SW 1271 (cell line): ENCODE measurements at places on chromosomes 3 and 15.

DNA sequence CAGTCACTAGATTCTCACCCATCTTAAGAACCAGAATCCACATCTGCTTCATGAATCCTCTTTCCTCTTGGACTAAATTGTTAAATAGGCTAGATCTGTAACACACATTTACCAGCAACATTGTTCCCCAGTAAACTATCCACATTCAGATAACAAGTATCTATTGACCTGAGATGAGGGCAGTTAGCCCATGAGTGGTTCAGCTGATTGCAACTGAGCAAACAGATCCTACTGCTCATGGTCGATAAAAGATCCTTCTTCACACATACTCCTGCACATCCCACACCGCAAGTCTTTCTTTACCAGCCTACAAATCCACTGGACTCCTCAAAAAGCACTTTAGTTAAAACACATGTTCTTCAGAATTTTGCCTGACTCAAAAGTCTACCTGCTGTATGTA is 59.2 kb downstream of the UACA start:
- no peak for DNase-seq

DNA sequence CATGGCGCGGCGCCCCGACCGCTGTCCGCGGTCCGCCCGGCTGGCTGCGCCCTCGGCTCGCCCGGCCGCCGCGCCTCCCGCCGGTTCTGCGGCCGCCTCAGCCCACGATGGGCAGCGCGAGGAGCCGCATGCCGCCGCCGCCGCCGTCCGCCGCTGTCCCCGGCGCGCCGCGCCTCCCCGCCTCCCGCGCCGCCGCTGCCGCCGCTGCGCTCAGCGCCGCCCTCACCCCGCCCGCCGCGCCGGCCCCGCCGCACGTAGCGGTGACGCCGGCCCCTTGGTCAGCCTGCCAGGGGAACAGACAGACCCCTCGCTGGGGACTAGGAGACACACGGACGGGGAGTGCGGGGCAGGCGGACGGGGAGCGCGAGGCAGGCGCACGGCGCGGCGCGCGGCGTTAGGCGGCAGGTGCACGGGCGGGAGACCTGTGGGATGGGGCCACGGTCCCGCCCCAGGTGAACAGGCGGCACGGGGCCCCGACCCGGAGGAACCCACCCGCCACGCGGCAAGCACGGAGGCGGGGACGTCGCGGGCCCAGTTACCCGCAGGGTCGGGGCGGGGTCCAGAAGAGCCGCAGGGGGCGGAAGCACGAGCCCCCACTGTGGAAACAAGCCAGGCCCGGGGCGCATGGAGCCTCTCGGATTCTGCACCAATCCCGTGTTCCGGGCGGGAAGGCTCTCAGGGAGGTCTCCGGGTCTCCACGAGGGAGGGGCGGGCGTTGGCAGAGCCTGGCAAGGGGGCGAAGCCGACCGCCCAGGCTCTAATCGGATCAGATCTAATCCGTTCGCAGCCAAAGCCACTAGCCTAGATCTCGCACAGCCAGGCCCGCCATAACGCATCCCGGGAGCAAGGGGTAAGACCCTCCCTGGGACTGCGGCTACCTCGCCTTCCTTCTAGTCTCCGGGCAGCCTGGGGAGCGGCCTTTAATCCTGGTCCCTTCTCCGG is at the start of gene CSPG5:
CSPG5 (minus strand) TSS at position 175 of the 942 bp plus-strand sequence; CDS start at position 3, 172 bp downstream.
- DNase-seq = no peak

- no peak for DNase-seq
These were observed 187.0 kb downstream of the UBE3A start for GRCh38 chr15:25251700-25252390.

DNA sequence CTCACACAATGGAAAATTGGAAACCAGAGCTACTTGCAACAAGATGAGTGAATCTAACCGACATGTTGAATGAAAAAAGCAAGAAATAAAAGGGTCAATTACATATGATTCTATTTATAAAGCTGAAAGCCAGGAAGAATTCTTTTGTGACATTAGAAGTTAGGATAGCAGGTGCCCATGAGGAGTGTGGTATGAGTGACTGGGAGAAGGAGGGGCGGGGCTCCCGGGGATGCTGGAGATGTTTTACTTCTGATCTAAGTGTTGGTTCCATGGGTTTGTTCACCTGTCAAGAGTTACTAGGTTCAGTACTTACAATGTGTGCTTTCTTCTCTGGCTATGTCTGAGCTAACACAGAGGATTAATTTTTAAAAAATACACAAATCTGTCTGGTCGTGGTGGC is 60.8 kb downstream of the NSMCE3 start:
- no peak for DNase-seq

GRCh38 chr3:128052595-128053351 is 536 bp downstream of the SEC61A1 start:
- no peak for DNase-seq

DNA sequence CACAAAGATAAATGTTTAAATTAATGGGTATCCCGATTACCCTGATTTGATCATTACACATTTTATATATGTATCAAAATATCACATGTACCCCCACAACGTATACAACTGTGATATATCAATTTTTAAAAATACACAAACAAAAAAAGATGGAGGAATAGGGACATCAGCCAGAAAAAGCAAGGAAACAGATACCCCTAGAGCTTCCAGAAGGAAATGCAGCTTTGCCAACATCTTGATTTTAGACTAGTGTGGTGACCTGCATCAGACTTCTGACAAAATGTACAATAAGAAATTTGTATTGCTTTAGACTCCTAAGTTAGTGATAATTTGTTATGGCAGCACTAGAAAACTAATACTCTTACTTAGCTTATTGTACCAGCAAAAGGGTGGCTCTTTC is 483.8 kb downstream of the TUSC7 start:
- no peak for DNase-seq

GRCh38 chr3:79354179-79354688 is 413.6 kb downstream of the ROBO1 start:
- no peak for DNase-seq

DNA sequence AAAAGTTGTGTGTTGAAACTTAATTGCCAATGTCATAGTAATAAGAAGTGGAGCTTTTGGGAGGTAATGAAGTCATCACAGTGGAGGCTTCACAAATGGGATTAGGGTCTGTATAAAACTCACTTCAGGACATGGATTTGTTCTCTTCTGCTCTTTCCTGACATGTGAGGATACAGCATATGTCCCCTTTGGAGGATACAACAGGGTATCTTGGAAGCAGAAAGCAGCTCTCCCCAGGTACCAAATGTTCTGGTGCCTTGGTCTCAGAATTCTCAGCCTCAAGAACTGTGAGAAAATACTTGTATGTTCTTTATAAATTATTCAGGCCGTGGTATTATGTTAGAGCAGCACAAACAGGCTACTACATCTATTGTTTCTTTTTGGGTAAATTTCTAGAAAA is 210.9 kb downstream of the DIPK2A start:
- no peak for DNase-seq

- no peak for DNase-seq
These were observed 70.3 kb downstream of the SLMAP start for GRCh38 chr3:57826245-57826951.

- no peak for DNase-seq
These were observed 16.3 kb downstream of the HHLA2 start for GRCh38 chr3:108312656-108313055.

GRCh38 chr3:151777880-151778279 is 36.0 kb upstream of the AADAC start:
- DNase-seq = no peak

DNA sequence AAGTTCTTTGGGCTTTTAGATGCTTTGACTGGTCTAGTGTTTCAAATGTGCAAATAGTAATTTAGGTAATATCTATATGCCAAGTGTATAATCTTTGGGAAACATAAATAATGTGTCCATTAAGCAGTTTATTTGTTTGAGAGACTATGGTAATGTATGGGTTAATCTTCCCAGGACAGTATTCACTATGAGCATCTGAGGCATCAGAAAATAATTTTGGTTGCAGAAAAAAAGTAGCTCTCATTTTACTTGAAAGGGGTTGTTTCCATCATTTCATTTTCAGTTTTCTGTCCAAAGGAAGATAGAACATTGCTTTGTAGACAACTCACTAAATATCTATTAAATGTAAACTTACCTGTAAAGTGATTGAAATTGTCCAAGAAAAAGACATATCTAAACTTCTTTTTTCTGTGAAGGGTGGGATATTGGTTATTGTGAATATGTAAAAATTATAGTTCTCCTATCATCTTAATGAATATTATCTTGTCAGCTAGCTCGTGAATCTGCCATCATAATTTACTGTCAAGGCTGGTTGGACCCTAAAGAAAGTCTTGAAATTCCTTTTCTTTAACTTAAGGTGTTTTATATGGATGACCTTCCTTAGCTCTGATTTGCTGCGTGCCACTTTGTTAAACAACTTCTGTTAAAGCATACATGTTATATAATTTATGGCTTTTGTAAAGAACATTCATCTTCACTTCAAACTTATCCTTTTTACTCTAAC is 108.8 kb downstream of the EPHA3 start:
- DNase-seq = no peak

DNA sequence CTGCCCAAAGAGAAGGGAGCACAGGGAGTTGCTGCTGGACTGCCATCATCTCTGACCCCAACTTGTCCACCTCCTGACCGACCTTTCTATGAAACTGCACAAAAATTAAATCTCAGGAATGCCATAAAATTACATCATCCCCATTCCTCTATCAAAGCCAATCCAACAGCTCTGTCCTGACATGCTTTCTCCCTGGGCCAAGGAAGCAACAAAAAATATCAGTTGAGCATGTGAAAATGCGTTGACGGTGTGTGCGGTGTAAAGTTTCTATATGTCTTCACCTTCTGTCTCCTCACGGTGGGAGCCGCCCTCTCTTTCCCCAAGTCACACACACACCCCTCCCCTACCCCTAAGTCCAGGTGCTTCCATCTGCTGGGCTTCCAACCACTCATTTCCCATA is 3.6 kb upstream of the ZNF774 start:
- no peak for DNase-seq

DNA sequence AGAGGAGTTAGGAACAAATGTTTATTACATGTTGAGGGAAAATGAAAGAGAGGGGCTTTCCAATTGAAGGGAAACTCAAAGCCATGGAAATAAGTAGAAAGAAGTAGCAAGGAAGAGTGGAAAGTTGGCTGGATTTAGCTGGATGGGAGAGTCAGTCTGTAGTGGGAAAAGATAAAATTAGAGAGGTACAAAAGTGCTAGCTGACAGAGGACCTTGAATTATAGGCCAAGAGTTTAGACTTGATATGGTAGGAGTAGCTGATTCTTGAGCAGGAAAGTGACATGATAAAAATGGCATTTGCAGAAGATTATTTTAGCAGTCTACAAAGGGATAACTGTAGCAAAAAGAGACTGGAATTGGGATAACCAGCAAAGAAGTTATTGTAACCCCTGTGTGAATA is 425.8 kb downstream of the ROBO1 start:
- no peak for DNase-seq

- DNase-seq = no peak
These were observed 5.6 kb downstream of the PIGZ start for GRCh38 chr3:196962930-196963630.

- DNase-seq = no peak
These were observed 7.7 kb upstream of the AADACL2 start for GRCh38 chr3:151726016-151726415.

DNA sequence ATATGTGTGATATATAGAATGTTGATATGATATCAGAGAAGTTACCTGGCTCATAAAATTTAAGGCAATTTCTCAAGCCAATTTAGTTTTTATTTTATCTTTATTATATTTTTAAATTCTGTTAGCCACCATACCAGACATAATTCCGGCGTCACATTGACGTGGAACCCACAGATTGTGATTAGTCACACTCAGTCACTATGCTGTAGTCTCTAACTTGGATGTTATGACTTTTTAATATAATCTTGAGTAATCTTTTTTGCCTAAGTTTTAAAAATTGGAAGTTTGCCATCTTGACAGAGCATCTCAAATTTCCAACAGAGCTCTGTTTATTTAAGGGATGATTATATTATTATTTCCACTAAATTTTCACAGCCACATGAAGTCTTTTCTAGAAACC is 9.7 kb upstream of the DCLK3 start:
- DNase-seq = no peak

DNA sequence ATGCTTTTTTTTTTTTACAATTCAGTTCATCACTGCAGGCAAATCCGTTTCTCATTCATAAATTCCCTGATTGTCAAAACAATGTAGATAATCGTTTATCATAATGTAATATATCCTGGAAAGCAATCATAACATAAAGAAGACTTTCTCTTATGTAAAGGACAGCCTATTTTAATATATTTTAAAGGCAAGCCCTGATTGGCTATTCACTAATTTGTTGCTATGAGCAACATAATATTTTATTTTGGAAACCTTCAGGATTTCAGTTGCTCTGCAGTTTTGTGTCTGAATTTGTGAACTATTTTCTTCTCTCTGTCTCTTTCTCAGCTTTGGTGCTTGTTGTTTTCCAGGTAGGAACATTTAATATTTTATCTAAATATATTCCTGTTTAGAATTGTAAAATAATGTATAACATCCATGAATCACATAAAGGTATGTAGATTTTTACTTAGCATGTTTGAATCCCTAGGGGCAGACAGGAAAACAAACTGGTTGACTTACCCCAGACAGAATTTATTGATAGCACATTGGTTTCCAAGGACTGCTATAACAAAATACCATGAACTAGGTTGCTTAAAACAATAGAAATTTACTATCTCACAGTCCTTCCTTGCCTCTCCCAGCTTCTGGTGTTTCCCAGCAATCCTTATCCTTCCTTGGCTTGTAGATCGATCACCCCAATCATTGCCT is 253.5 kb downstream of the CDIN1 start:
- DNase-seq = no peak

DNA sequence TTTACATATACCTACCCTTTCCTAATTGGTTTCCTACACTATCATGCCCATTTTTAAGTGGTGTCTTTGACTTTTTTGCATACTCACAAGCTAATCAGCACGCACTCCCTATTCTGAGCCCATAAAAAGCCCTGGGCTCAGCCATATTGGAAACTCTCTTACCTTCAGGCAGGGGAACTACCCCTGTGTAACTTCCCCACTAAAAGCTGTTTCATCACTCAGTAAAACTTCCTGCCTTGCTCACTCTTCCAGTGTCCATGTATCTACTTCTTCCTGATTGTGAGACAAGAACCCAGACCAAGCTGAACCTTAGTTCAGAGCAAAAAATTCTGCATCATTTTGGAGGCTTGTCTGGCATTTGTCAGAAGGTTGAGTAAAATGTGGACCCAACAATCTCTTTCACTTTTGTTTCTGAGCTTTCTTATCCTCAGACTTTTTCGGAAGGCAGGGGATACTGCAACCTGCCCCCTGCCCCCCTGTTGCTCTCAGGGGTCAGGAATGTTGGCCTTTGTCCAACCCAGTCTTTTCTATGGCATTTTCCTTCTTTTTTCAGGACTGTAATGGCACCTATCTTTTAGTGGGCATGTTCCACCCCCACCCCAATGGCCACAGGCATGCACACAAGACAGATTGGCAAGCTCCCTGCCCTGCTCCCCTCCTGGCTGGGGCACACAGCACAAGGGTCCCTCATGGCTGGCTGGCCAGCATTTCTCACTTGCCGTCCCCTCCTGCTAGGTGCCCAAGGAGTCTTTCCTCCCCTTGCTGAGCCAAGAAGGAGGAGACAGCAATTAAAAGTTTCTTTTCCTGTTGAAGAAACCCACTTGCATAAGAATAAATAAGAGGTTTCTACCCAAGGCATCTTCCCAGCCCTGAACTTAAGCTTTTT is 26.3 kb upstream of the TMEM45A start:
- no peak for DNase-seq
